ENCODE measurements at places on chromosomes 1 and 21.

DNA sequence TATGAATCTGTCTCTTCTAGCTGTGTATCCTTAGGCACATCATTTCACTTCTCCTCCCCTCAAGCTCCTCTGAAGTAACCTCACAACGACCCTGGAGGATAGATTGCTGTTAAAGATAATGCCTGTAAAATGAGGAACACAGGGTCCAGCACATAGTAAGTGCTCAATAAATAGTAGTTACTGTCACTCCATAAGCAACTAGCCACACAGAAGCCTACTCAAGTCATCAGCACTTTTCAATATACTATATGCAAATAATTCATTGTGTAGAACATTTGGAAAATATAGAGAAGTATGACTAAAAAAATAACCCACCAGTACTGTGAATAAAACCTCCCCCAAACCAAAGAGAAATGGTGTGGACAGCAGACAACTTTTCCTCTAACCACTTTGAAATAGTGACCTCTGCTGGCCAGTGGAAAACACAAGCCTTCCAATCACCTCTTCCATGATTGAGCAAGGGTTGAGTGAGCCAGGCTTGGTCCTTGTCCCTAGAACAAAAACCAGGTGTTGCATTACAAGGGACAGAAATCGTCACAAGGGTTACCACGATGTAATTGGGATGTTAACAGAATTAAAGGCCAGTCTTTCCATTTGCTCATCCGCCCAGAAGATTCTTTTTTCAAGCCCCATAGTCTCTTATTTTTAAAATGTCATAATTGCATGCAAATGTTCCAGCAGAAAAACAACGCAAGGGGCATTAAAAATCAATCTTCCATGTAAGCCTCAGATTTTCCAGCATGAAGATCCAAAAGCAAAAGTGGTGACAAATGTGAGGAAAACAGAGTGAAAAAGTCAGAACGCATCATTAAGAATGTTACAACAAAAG is 15.7 kb upstream of the GLIS1 start:
- DNase-seq, result no peak

GRCh38 chr1:88104236-88104635 is 579.8 kb upstream of the PKN2 start:
- no peak for DNase-seq

GRCh38 chr1:155092131-155092530 is 13.5 kb downstream of the EFNA3 start:
- DNase-seq, result no peak

DNA sequence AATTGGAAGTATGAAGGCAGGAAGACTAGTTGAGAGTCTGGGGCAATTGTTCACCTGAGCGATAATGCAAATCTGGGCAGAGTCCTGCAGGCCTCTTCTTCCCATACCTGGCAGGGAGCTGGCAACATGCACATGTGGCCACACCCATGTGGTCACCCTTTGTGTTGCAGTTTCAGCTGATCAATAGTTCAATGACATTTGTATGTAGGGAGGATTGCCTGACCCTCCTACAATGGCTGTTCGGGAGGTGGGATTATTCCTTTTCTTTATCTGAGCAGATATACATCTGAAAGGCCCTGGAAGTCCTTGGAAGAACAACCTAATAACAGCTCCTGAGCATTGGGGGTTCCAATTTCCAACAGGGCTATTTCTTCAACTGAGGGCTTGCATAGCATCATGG is 15.2 kb upstream of the TRIM45 start:
- no peak for DNase-seq

GRCh38 chr1:233105225-233105624 is 154.8 kb downstream of the NTPCR start:
- DNase-seq, result no peak

DNA sequence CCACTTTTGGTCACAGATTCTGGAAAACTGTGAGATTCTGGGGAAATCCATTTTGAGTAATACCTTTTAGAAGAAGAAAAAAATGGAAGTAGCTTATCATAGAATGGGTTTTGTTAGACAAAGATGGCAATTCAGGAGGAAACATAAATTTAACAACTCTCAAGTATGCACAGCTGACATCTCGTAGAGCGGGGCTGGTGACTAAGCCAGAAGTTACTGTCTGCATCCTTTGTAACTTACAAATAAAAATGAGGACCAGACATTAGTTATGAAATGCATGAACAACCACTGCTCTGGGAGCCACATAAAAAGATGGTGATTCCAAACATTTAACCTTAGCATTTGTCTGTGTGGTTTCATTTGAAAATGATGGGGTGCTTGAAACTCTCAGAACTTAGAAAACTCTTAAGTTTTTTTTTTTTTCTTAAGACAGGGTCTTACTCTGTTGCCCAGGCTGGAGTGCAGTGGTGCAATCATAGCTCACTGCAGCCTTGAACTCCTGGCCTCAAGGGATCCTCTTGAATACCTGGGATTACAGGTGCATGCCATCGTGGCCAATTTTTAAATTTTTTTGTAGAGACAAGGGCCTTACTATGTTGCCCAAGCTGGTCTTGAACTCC is 49.2 kb upstream of the ATP5PO start:
- no peak for DNase-seq

GRCh38 chr1:230788561-230789275 is 41.5 kb downstream of the CAPN9 start:
- DNase-seq, result no peak

- DNase-seq, result no peak
Observed at GRCh38 chr1:168513656-168514404, 30.0 kb downstream of the XCL2 start.
